ENCODE measurements at places on chromosomes 5 and 9. TPM values are rescaled to one million over a fixed set of nuclear protein-coding genes. Genes with fewer than 3 reads are reported as not detected.

DNA sequence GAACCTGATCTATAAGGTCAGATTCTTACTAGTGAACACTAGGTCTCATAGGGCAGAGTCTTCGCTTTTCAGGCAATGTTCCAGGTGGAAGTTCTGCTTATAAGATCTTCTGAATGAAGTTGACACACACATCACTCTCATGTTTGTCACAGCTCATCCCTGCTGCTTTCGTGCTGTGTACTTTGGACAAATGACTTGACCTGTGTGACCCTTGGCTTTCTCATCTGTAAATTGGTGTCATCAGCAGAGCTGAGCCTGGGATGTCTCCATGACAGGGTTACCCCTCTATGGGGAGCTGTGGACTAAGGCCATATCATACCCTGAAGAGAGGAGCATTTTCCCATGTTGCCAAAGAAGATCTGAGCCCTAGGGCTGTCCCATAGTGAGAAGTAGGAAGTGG, 2.8 kb downstream of the DELE1 start:
- DNase-seq = no peak

Gene IFNA13
- not detected for total RNA-seq

DNA sequence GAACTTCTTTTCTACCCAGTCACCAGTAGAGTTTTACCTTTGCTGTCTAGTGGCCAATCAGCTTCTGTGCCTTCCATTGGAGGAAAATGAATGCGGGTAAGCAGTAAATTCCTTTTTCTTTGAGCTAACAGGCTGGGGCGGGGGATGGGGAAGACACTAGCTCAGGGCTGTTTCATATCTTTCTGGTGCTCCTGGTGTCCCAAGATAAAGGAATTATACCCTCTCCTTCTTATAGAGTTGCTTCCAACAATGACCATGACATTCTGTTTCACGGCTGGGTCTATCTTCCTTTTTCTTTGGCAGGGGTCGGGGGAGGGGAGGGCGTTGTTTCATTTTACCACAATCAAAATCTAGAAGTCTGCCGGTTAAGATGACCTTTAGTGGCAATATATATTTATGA, 51.2 kb upstream of the RPS23 start:
- DNase-seq = no peak

Gene PCDHA10
- 0.02 TPM for total RNA-seq

DNA sequence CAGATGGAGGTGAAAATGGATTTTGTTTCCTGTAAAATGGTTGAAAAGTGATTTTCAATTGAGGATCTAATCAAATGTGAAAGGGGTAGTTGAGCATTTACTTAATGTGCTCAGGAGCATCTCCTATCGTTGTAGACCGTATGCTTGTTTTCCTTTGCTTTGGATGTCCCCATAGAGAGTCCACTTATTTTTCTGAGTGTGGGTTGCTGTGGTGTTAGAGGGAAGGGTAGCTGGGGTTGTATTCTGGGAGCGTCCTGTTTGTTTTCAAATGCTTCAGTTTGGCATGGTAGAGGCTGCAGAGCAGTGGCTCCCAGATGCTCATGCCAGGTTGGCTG, 154.1 kb downstream of the MAT2B start:
- DNase-seq = no peak

Gene TAL2
- not detected for total RNA-seq

Gene LCP2
- not detected for total RNA-seq

Gene LMAN2
- 361 TPM for total RNA-seq

DNA sequence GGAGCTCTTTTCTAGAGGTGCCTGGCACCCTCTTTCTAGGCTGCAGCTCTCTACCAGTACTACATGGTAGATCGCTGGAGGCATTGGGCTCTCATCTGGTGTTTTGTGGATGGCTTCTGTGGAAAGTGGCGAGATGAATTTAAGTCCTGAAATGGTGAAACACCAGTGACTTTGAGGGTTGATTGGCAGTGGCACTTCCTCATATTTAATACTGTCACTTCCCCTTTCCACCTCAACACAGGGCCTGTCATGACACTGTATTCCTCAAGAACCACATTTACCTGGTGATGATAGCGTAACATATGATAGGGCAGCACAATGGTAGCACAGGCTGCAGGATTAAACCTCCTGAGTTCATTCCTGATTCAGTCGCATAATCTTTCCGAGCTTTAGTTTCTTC, 132.1 kb downstream of the KDM4C start:
- DNase-seq = no peak

- peak; percentile 21 for DNase-seq
Observed at GRCh38 chr5:72648480-72648879, 141.3 kb upstream of the ZNF366 start.

GRCh38 chr5:63928451-63928850, 33.8 kb downstream of the HTR1A start:
- no peak for DNase-seq

GRCh38 chr9:34177593-34178435, 1.0 kb upstream of the UBAP1 start:
- DNase-seq = no peak

- peak; percentile 54 for DNase-seq
Observed at GRCh38 chr9:91898451-91899218, 51.4 kb downstream of the ROR2 start.

DNA sequence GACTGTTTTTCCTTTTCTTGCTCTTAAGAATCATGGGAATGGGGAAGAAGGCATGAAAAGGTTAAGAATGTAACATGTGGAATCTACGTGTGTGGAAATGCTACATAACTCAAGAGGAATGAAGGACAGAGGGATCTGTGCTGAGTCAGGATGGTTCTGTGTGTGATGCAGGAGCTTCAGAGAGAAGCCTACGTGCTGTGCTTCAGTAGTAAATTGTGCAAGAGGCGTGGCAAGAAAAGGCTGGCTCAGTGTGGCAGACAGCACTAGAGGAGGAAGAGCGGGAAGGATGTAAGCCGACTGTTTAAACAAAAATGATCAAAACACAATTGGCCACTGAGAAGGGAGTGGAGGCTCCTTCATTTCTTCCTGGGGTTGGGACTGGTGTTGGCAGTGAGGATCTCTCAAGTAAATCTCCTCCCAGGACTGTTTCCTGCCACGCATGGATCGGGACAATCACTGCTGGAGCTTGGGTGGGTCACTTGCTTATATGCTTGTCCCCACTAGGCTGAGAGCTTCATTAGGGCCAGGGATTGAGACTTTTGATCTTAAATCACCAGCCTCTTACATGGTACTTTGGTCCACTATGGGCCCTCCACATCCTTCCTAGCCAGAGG, 59.4 kb upstream of the BASP1 start:
- no peak for DNase-seq

GRCh38 chr5:39955156-39955555, 530.4 kb upstream of the DAB2 start:
- no peak for DNase-seq

Gene RASEF
- total RNA-seq = 3.0 TPM

DNA sequence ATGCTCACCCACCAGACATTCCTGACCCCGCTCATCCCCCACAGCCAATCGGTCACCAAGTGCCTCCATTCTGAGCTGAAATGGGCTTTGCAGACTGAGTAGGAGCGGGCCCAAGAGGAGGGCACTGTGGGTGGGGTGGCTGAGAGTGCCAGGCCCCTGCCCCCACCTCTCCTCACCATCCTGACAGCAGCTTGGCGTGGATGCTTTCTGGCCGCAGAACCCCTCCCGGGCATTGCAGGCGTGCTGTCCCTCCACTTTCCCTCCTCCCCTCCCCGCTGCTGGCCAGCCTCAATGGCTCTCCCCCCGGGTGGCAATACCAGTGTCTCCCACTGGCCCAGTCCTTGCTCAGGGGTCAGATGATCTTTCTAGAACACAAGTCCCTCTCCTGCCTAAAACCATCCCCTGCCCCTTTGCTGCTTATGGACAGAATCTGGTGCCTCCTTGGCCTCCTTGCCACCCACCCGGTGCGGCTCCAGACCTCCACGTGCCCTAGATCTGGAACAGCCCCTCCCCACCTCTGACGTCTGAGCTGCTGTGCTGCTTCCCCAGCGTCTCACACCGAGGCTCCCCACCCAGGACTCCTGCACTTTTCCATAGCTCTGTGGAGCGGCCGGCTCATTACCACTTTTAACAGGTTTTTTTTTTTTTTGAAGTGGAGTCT, 6.1 kb downstream of the FLT4 start:
- DNase-seq = no peak

GRCh38 chr5:179610903-179611265, 12.6 kb downstream of the HNRNPH1 start:
- DNase-seq = no peak

Gene C1QTNF3
- total RNA-seq = not detected

Gene TAF1L
- total RNA-seq = 0.02 TPM

- no peak for DNase-seq
Observed at GRCh38 chr9:20486552-20486951, 135.7 kb downstream of the MLLT3 start.

- peak; percentile 32 for DNase-seq
Observed at GRCh38 chr9:90915693-90916092, 114.1 kb downstream of the SYK start.

DNA sequence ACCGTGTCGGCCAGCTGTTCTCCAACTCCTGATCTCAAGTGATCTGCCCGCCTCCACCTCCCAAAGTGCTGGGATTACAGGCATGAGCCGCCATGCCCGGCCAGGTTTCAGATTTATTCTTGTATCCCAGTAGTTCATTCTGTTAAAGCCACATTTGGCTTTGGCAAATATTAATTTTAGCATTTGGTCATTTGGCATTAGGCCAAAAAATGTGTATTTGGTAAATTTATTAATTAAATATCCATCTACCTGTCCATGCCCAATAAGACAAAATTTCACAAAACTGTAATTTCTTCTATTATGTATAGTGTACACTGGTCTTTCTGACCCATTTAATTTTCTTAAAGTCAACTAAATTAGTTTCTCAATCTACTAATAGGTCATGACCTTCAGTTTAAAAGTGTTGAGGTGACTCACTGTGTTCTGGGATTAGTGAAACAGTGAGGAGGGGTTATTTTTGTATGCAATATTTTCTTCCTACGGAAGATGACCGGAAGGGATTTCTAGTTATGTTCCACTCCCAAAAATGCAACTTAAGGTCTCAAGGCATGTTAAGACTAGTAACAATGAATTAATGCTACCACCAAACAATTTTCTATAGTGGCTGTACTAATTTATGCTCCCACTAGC, 21.0 kb downstream of the OSTF1 start:
- DNase-seq = no peak

Gene NKD2
- not detected for total RNA-seq

DNA sequence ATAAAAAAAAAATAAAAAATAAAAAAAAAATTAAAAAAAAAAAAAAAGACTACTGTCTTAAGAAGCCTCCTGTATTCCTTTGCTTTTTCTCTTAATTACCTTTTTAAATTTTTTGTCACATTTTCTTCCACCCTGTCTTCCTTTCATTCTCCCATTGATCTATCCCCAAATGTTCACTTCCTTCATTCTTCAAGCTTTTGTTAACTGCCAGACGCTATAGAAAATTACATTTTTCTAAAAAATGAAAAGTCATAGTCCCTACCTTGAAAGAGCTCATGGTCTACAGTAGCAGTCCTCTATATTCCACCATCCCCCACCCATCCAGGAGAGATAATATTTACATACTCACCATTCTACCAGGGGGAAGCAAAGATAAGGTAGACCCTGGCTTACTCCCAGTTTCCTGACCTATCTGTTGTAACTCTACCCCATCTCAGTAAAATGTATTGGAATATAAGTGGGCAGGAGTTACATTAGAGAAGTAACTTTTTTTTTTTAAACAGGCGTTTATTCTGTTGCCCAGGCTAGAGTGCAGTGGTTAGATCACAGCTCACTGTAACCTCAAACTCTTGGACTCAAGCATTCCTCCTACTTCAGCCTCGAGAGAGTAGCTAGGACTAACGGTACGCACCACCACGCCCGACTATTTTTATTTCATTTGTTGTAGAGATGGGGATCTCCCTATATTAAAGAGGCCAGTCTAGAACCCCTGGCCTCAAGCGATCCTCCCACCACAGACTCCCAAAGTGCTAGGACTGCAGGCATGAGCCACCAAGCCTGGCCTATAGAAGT, 3.8 kb upstream of the PRKAA1 start:
- no peak for DNase-seq

DNA sequence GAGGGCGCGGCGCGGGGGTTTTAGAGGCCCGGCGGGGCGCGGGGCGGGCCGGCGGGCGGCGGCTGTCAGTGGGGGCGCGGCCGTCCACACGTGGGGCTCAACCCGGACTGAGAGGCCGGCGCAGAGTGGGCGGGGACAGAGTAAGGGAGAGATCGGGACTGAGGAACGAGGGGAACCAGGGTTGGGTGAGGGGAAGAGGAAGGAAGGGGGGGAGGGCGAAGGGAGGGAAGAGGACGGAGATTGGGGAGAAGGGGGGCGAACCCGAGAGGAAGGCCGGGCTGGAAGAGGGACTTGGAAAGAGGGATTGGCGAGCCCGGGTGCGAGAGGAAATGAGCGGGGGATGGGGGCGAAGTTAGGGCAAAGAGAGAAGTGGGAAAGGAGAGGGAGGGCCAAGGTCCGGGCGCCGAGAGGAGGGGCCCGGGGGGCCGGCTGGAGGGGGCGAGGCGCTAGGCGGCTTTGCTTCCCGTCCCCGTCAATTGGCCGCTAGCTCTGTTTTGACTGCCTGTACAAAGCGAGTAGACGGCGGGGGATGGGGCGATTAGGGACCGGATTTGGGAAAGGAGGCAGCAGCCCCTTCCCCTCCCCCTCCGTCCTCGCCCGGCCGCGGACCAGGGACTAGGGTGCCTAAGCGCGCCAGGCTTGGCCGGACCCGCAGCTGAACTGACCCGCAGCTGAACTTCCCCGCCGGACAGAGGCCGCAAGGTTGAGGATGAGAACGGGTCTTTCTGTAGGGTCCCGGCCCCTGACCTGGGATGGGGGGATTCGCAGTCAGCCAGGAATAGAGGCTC, 399 bp upstream of the FBN2 start:
- DNase-seq = peak; percentile 67

Gene FIBCD1
- 1.6 TPM for total RNA-seq

Gene IL4
- not detected for total RNA-seq

Gene CRB2
- 0.26 TPM for total RNA-seq

GRCh38 chr9:87370049-87370685, 127.5 kb upstream of the DAPK1 start:
- DNase-seq = no peak

Gene CARD9
- total RNA-seq = 0.95 TPM
